Fibroblast of the conjunctiva (primary cell): ENCODE measurements at places on chromosomes 13 and 19.
A peak's percentile ranks its signal among the peaks of the same experiment; 100 is the strongest.

DNA sequence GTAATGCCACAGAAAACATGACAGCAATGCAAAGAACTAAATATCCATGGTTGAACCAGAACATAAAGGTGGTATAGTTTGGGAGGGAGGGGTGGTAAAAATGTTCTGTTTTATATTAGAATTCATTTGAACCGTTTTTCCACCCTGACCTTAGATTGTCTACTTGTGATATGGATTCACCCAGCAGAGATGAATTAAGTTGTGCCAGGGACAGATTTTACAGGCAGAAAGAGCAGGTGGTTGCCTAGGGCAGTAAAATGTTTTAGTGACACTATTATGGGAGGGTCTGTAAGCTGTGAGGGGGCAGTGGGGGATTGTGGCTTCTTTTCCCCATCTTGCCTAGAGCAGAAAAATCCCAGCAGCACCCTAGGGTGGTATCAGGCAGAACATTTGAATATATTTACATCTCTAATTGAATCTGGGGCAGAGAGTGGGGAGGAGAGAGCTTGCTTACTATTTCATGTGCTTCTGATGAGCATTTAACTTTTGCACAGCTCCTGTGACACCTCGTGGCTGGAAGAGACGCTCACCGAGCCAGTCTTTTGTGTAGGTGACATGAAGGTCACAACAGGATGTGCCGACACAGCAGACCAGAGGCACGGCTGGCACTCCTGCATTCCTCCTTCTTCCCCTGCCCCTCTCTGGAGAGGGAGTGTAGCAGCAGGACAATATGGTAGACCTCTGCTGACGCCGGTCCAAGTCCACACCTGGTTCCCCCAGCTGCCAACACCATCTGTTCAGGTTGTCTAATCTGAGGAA, 452.3 kb downstream of the IRS2 start:
- DNase-seq = no peak

DNA sequence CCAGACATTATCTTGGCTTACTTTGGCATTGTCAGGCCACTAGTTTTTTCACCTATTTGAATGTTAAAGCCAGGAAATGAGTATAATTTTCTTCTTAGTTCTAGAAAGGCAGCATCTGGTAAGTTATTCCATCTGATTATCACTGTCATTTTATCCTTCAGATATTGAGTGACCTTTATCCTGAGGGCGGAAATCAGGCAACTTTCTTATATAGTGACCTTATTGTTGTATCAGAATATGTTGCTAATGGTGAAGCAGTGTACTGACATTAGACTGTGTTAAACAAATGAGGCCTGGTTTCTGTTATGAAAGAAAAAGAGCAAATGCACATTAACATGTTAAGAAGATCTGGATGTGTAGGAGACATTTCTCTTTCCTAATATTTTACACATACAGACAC, 5.4 kb upstream of the NDFIP2 start:
- DNase-seq = no peak

GRCh38 chr13:99417201-99418102, 83.8 kb upstream of the TM9SF2 start:
- no peak for DNase-seq

- DNase-seq = no peak
These were observed 42.1 kb downstream of the PTPRS start for GRCh38 chr19:5298471-5298901.

DNA sequence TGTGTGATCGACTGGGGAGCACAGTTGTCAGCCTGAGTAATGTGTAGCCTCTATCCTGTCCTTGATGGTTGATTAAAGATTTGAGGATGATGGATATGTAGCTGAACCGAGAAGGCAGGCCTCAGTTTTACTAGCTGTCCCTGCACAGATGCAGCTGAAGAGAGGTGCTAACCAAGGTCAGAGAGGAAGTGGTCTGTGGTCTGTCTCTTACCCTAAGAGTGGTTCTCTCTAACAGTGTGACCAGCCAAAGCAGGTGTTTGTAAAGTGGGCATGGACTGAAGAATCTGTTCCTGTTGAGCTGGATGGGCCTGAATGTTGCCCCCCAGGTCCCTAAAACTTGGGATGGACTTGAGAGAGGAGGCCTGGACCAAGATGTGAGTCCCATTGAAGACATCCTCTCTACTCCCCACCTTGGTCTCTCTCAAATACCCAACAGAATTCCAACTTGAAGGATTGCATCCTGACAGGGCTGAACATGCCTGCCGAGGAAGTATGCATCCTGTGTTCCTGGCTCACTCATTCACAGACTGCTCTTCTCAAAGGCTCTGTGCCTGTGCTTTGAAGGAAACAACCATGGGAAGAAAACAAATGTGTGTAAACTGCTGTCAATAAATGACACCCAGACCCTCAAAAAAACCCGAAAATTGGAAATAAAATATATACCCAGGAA, 223.8 kb downstream of the MAB21L1 start:
- DNase-seq = no peak

DNA sequence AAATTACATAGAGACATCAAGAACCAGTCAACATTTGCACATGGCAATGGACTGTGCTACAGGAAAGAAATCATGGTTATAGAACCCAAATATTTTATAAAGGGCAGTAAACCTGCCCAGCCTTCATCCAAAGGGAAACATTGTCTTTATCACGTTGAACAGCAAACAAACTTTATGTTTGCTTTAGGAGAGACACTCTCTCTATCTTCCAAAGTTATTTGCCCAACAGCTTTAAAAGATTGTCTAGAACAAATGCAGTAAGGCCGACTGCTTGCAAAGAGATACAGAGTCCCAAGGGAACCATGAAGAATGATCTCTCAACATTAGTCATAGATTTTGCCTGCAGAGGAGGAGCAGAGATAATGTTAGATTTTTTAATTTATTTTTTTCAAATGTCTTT, 1323.5 kb upstream of the SLC10A2 start:
- peak; percentile 1 for DNase-seq

DNA sequence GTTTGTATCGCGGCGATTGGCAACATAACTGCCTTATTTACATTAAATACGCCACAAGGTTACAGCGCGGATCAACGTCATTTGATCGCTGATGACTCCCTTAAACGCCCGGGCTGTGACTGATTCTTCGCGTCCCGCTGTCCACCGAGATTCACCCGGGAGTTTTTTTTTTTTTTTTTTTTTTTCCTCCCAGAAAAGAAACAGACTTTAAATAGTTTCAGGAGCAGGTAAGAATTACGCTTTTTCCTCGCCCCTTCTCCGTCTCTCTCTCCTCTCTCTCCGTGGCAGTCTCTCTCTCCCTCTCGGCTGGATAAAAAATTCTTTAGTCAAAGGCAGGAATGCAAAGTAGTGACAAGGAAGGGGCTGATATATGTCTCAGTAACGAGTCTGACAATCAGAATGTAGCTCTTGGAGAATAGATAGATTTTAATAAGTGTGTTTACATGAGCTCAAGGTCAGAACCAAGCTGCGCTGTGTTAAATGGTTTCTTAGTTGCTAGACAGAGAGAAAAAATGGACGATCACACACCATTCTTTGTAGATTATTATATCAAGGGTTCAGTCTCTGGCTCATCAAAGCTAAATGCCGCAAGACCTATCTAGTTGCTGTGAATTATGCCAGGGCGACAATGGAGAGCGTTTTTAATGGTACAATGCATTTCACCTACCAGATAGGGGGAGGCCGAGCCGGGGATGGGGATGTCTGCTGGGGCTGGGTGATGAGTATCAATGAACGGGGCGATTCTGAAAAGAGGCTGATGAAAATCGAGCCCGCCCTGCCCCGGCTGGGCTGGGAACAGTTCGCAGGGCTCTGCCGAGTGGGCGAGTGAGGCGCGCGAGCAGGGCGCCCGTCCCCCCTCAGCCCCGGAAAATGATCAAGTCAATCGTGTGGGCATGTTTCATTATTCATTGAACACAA, 147.2 kb upstream of the ZNF536 start:
- no peak for DNase-seq

DNA sequence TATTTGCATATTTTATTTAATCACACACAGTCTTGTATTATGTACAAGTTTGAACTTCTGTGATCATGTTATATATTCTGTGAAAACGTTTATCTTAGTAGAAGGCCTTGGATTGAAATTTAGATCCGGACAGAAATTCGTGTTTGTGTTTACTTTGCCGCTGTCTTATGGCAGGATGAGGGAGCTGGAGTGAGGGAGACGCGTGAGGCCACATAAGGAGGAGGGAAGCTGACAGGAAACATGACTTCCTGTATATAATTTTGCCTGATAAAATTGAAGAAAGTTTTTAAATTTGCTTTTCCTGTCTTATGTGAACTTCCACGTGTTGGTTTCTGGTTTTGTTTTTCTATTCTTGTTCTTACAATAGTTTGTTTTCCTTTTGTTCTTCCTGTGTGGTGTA, 200.2 kb downstream of the MTUS2 start:
- no peak for DNase-seq

DNA sequence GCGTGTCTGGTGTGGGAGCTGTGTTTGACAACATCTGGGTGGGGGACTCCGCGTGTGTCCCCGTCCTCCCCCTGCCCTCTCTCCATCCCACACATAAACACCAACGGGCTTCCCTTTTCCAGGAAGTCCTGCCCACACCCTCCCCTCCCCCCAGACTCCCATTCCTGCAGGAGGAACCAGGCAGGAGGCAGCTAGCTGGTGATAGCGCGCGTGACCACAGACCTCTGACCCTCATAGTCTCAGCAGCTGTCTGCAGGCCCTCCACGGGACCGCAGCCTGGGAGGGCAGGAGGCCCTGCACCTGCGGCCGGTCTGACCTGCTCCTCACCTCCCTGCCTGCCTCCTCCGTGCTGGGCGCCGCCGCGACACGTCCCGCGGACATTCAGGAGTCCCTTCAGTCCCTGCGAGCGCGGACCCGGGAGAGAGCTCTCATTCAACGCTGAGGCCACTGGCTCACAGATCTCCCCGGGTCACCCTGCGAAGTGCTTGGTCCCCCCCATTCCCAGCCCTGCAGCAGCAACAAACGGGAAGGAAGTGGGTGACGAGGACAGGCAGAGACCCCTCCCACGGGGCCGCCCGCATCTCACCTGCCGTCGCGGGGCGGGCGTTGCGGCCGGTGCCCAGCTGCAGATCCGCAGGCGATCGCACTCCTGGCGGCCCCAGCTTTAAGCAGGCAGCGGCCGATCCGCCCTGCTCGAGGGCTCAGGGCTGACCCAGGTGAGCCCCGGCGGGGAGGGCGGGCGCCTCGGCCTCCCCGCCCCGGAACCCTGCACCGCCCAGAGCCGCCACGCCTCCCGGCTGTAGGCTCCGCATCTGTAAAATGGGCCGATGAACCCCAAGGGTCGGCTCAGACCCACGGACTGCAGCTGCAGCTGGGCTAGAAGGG, 1.1 kb upstream of the ACP5 start:
- no peak for DNase-seq

DNA sequence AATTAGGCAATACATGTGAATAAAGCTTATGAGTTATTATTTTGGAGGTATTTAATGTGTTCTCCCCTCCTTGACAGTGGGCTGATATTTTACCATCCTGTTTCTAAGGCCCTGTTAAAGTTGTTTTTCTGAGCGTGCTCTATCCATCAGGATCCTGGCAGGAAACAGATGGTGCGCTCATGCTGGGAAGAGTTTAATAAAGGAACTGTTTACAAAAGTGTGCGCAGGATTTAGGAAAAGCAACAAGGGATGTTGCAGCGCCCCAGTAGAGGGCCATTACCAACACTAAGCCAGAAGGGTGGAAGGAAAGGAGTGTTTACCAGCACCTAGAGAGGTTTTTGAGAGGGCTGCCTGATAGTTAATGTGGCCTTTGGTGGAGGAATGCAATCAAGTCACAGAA, 374.5 kb downstream of the KCNRG start:
- no peak for DNase-seq

GRCh38 chr13:100523981-100524386, 64.6 kb downstream of the GGACT start:
- DNase-seq = no peak

- DNase-seq = no peak
These were observed 135.5 kb downstream of the ZAR1L start for GRCh38 chr13:32179708-32180107.

- DNase-seq = no peak
These were observed 5.5 kb upstream of the ZFP36 start for GRCh38 chr19:39401070-39401548.

- no peak for DNase-seq
These were observed 30.3 kb upstream of the EHD2 start for GRCh38 chr19:47682939-47683338.
